Right cardiac atrium (tissue), 5 donors: ENCODE measurements at places on chromosomes 2 and 18.

GRCh38 chr2:147382322-147382948, 462.4 kb upstream of the ACVR2A start:
- no peak for DNase-seq

DNA sequence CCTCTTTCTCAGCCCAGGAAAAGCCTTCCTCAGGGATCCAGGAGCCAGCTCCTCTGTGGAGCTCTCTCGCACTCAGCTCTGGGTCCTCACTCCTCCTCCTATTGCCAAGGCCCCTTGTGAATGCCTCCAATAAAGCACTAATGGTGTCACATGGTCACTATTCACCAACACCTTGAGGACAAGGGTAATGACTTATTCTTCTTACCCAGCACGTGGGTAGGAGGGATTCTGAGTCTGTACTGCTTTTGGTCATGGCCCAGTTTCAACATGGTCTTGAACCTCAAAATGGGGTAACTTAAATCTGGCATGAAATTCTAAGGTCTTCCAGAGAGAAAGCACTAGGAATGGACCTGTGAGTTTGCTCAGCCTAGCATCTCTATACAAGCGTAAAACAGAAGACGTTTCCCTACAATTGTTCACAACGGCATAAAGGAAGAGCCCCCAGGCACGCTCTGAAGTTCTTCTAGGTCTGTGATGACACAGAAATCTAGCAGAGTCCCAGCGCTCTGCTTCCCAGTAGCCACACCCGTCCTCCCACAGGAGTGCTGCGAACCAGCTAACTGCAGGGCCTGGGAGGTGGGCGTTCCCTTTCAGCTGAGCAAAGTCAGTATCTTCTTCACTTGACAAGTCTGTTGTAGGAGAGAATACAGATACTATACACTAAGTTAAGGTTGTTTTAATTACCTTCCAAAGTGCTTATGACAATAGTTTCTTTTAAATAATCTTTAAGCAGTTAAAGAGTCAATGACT, 14.6 kb upstream of the KIDINS220 start:
- DNase-seq: no peak

DNA sequence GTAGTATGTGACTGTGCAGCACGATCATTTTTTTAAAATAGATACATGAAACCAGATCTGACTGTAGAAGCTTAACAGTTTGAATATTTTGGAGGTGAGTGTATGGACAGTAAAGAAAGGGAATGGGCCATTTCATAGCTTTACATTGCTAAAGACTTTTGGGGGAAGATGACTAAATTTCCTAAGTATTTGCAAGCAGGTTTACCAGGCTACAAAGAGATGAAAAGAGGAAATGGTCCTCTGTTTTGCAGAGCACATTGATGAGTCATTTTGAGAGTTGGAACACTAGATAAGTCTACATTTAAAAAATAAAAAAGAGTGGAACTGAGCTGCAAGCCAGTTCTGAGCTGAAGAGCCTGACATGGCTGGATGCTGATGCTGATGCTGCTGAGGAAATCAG, 115.7 kb upstream of the LRATD1 start:
- no peak for DNase-seq

GRCh38 chr2:146240391-146240790, 1604.4 kb upstream of the ACVR2A start:
- no peak for DNase-seq

GRCh38 chr2:16727256-16727655, 61.6 kb upstream of the CYRIA start:
- no peak for DNase-seq

DNA sequence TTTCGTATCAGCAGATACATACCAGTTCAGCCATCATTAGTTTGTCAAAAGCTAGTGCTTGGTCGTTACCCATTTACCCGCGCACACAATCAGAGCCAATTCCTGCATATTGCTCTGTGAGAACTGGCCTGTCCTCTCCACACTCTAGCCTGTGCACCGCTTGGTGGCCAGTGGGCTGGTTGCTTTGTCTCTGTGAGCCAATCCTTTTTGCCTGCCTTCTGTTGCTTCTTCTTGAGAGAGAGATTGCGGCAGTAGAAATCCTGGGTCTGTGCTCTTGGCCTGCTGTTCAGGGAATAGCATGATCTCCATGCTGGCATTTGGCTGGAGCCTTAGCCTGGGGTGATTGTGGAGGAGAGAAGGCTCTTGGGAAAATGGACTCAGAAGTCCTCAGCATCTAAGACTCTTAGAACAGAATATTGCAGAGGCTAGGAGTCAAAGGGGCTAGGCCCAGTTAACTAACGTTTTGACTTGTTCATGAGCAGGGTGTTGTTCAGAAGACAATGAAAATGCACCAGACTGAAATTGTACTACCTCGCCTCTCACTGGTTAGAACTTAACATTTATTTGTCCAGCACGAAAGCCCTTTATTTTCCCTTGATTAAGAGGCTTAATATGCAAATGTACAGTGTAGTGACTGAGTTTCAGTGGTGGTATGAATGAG, 37.1 kb downstream of the MAP4K4 start:
- DNase-seq: no peak
